ENCODE measurements at places on chromosomes 11 and 22.
A peak's percentile ranks its signal among the peaks of the same experiment; 100 is the strongest.

GRCh38 chr11:33323421-33323820 lies 66.2 kb downstream of the HIPK3 start:
- ATAC-seq, result no peak

GRCh38 chr11:34351687-34352469 lies 5.9 kb downstream of the ABTB2 start:
- no peak for ATAC-seq

GRCh38 chr11:115194802-115195110 lies 309.5 kb downstream of the CADM1 start:
- peak; percentile 85 for ATAC-seq

GRCh38 chr22:50526108-50526833 lies 873 bp upstream of the SCO2 start:
- peak; percentile 56 for ATAC-seq

GRCh38 chr22:22176929-22177616 lies 67.5 kb upstream of the VPREB1 start:
- ATAC-seq, result no peak

DNA sequence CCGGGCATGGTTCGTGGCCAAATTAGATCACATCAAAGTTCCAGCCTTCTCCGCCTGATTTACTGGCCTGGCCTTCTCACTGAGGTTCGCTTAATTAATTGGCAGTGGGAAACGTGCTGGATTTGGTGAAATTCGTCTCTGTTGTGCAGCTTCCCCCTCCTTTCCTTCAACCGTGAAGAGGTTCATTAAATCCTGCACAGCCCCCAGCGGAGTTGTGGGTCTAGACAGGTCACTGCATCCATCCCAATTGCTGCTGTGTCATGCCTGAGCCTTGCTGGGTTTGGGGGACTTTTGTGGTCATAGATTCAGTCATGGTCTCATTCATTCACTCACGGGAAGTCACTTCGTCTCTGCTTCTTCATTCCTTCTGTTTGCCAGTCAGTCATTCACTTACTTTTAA lies 90.0 kb downstream of the INSC start:
- no peak for ATAC-seq

DNA sequence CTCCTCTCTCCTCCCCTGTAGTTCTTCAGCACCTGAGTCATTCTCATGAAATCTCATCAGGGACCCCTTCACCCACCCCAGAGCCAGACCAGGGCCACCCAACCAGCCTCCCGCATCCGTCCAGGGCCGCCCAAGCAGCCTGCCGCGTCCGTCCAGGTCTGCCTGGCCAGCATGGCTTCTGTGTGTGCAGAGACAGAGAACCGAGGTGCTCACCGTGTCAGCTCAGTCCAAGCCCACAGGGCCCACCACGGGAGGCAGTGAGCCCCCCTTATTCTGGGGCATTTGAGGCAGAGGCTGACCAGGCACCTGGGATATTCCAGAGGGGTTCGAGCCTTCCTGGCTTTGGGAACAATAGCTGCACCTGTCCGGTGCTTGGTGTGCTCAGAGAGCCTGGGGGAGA lies 1117.3 kb downstream of the BRD1 start:
- ATAC-seq, result no peak

DNA sequence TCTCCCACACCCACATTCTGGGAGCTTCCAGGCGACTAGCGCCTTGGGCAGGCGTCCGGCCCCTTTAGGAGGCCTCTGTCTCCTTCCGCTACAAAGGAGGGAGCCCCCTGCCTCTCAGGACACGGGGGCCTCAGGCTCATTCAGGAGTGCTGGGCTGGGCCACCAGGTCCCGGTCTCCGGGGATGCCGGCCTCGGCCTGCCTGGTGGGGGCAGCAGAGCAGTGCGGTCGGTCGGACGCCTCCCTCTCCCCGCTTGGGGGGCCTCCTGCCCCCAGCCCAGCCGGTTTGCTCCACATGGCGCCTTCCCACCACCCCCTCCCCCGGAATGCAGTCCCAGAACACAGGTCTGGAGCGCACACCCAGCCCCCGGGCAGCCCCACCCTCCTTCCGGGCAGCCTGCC lies 21.9 kb downstream of the MRPL23 start:
- ATAC-seq, result no peak

DNA sequence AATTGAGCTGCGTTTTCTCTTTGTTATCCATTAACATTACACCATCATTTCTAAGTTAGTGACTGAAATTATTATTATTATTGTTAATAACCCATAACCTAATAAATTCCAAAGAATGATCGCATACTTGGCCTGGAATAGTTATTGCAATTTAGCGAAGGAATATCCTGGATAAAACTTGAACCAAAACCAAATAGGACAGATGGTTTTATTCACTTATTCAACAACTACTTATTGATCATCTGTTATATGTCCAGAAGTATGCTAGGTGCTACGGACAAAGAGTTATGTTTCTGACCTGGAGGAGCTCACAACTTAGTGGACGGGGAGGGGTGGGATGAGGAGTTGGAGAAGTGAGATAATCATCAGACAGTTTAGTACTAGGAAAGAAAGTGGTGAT lies 44.8 kb upstream of the ARHGAP20 start:
- no peak for ATAC-seq

DNA sequence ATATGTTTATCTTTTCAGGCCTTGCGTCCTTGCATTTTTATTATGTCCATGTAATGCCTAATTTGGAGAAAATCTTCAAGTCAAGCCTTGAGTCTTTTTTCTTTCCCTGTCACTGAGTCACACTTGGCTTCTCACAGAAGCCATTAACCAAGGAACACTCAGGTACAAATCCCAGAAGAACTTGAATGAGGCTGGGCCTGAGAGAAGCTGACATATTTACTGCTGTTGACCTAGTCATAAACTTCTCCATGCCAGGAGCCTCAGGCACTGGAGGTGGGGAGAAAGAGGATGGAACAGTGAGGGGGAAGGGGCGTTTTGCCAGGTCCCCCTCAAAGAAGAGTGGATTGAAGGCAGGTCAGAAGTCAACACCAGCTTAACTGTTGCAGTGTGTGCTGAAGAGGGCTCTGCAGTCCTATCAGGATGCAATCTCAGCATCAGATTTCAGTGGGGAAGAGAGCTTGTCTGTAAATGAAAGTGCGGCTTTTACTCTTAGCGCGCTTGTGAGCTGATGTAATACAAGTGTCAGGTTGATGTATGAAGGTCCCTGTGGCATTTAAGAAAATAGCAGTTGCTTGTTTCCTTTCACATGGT lies 526.0 kb downstream of the ETS1 start:
- no peak for ATAC-seq

- ATAC-seq, result no peak
These were observed 30.4 kb downstream of the OPCML start for GRCh38 chr11:133501643-133502539.

Measured in activated T-helper 17 cell treated with anti-CD3 and anti-CD28 coated beads, Interleukin-2, amount 50 U/mL, for 72 hours (primary cell).